ENCODE measurements at places on chromosomes 11 and 22.

DNA sequence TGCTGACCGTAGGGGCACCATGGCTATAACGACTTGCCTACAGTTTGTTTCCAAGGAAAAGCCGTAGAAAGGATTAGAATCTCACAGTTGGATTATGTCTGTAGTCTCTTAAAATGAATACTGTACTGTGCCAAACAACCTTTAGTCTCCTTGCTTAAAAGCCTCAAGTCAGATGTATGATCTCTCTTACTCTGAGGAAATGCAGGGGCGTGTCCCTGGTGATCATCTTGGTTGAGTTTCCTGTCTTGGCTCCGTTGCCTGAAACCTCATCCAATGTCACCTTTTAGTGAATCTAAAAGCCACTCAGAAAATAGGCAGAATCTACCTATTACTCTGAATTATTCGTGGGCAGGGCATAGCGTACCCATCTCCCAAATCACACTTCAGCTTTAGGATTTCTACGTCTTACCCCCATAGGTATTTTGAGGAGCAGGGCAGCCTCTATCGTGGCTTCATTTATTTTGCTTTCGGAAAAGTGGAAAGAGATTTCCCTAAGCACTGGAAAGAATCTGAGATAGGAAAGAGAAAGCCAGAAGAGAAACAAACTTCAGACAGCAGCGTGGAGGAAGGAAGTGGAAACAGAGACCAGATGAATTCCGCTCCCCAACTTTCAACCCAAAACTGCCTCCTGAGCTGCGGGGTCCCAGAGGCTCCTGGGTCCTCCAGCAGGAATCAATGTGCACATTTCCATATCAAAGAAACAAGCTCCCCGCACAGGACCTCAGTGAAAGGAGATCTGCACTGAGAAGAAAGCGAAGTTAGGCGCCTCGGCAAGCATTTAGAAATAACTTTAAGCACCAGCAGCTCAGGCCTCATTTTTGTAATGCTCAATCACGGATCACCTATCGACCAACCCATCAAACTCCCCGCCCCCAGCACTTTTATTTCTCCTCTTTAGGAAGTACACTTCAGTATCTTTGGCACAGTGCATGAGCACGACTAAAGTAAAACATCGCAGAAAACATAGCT is 245.8 kb downstream of the ETS1 start:
- peak; percentile 72 for DNase-seq

DNA sequence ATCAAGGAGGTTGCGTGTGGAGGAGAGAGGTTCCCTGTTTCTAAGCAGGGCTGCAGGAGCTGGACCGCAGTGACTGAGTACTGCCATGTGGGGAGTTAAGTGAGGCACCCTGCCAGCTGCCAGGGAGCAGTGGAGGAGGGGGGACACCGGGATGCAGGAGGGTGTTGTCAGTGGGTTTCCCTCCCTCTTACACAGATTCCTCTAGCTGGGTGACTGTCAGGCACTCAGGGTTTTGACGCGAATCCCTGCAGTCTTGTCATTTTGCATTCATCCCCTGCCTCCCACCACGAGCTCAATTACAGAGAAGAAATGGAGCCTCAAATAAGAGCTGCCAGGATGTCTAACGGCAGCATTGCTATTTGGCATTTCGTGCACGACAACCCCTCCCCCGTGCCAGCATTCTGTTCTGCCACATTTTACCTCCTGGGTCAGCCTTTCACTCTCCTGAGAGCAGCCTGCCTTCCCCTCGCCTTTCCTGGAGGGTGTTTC is 119.8 kb upstream of the SORL1-AS1 start:
- no peak for DNase-seq

DNA sequence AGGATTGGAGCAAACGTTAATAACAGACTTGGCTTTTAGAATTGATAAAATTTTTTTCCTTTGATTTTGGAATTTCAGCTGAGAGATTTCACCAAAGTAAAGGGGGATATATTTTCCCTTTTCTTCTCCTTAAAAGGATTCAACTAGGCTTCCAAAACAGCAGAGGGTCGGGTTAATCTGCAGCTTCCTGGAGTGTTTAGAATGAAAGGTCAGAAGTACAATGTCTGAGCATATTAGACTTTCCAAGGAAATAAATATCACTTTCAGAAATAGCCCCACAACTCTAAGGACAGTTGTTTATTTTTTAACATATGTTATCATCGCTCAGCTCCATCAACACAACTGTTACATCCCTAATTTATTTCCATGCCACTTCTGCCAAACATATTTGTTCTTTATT is 1532.9 kb upstream of the RAG2 start:
- DNase-seq, result no peak

GRCh38 chr11:46272816-46273427 is 4.5 kb upstream of the CREB3L1 start:
- DNase-seq, result no peak

GRCh38 chr11:16087886-16088285 is 268.5 kb downstream of the SOX6 start:
- DNase-seq, result no peak

DNA sequence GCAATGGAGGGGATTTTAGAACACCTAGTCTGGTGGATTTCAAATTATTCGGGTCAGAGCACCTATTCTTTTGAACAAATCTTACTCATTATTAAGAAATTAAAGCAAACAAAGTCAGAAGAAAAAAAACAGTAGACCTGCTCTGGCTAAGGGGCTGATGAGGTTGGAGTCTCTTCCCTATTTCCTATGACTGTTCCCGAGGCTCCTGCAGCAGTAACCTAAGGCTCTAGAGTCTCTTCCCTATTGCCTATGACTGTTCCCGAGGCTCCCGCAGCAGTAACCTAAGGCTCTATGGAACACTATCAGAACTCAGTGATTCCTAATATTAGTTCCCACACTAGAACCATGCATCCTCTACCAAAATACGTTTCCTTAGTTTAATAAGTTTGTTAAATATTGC is 607.9 kb downstream of the NTM start:
- DNase-seq, result no peak

GRCh38 chr11:128458321-128458720 is 129.0 kb downstream of the ETS1 start:
- no peak for DNase-seq

DNA sequence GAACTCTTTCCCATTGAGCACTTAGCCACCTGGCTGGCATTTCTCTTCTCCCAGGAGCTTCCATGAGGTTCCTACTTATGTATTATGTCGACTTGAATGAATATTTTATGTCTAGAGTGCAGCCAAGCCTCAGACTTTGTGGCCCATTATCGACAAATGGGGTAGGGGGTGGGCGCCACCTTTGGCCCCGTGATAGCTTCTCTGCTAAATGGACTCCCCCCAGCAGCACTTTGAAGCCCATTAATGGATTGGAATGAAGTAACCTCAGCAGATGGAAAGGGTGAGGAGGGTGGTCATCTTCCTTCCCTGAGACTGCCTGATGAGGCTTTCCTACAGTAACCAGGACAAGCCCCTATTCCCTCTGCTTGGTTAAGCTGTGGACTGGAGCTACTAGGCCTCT is 5.9 kb downstream of the MARK2 start:
- no peak for DNase-seq

DNA sequence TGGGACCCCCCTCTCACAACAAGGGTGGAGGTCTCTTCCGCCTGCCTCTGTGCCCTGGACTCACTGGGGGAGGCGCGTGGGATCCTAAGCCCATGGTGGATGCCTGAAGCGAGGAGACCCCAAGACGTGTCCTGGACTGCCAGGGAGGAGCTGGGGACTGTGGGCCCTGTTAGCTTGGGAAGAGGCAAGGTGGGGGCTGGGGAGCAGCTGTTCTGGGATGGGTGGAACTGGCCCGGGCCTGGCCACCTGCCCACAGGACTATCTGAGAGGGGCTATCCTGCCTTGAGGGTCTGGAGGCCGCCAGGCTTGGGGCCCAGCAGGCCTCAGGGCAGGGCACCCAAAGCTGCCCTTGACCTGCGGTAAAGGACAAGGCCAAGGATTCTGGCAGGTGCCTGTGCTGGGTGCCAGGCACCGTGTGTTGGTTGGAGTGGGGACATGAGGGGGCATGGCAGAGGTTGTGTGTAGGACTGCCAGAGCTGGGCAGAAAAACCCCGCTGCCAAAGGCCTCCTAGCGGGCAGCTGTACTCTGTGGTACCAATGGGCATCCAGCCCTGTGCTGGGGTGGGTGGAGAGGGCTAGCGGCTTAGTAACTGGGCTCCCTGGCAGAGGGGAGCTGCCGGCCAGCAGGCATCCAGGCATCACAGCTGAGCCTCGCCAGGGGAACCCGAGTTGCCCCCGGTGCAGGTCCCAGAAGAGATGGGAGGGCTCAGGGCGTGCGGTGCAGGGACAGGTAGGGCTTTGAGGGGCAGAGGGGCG is 670 bp downstream of the LSP1 start:
- DNase-seq, result no peak

GRCh38 chr11:8080069-8080670 is 841 bp upstream of the TUB start:
- DNase-seq, result no peak

GRCh38 chr11:113065330-113065729 is 104.1 kb downstream of the NCAM1 start:
- DNase-seq, result no peak

GRCh38 chr11:35077709-35078469 is 61.1 kb upstream of the CD44 start:
- peak; percentile 89 for DNase-seq

GRCh38 chr11:78379039-78379670 is 38.5 kb downstream of the GAB2 start:
- DNase-seq, result no peak

GRCh38 chr11:69351460-69351859 is 57.5 kb downstream of the MYEOV start:
- DNase-seq, result no peak

DNA sequence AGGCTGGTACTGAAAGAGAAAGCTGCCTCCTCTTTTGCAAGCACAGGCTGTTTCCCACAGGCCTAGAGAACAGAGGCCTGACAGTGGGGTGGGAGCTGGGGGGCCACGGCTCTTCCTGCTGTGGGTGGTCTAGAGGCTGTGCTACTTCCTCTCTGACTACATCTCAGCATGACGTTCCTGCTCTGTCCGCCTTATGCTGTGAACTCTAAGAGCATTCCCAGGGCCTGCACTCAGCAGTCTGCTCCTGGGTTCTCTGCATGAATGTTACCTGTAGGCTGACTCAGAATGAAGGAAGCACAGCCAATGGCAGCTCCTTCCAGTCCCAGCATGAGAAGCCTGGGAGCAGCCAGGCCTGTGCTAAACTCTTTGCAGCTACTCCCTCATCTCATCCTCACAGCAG is 534.3 kb downstream of the NTM start:
- no peak for DNase-seq

DNA sequence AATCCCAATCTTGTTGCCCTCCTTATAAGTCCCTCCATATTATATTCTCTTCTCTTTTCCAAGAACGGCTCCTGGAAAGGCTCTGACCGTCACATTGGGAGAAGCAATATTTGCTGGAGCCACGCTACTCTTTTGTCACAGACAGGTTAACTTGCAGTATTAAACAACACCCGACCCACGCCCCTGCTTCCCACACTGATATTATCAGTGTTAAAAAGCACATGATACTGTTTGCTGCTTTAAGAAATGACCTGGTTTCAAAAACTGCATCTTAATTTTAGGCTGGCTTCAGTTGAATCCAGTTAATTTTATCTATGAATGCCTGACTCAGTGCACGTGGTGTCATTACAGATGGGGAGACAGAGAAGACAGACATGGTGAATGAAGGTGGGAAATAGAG is 3.1 kb downstream of the FLI1 start:
- no peak for DNase-seq

DNA sequence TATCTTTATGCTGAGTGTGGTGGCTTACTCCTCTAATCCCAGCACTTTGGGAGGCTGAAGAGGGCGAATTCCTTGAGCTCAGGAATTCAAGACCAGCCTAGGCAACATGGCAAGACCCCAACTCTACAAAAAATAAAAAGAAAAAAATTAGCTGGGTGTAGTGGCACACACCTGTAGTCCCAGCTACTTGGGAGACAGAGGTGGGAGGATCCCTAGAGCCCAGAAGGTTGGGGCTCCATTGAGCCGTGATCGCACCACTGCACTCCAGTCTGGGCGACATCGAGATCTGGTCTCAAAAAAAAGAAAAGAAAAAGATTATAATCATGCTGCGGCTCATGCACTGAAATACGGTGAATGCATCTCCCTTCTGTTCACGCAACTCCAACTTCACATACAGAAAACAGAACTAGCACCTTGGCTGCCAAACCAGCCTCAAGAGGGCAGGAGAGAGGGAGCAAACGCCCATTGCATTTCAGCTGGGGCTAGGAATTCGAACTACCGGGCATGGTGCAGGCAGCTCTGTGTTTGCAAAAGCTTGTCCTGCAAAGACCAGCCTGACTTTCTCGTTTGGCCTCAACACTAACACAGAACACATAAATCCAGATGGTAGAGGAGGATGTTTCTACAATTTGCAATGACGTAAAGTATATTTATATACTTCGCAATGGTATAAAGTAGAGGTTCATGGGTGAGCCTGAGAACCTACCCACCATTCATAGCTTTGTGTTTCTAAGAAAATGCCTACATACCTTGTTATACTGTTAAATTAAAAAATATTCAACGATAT is 6.3 kb upstream of the SYNGR1 start:
- DNase-seq, result peak; percentile 54
